Inflammatory macrophage treated with lipopolysaccharide for 1 hour (primary cell): ENCODE measurements at places on chromosomes 1 and 21.

GRCh38 chr1:171220081-171220420 is 28.2 kb upstream of the FMO1 start:
- DNase-seq = no peak

DNA sequence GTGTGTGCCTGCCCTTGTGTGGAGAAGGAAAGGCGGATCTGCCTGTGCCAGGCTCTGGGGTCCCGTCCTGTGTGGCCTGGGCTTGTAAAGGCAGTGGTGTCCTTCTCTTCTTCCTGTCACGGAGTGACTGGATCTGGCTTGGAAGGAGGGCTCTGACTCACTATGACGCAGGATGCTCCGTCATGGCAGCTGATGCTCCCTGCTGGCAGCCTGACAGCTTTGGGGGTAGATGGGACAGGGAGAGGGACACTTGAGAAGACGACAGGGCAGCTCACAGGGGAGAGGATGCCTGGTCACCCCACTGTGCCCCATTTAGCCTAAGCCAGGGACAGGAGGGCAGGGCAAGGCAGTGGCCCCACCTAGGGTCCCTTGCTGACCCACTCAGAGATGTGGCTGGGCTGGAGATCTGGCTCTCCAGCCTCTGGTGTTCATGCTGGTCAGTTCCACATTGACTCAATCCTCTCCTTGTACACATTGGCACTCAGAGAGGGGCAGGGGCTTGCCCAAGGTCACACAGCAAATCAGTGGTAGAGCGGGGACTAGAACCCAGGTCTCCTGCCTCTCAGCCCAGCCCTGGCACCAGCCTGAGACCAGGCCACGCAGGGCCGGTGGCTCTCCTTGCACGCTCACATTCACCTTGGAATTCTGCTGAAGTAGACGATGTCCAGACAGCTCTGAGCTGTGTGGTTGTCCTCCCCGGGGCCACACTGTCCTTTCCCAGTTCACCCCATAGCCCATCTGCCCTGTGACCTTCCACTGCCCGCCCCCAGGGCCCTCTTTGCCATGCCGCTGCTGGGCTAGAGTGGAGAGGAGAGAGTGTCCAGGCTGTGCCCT is 2.8 kb upstream of the FAM131C start:
- DNase-seq = no peak

DNA sequence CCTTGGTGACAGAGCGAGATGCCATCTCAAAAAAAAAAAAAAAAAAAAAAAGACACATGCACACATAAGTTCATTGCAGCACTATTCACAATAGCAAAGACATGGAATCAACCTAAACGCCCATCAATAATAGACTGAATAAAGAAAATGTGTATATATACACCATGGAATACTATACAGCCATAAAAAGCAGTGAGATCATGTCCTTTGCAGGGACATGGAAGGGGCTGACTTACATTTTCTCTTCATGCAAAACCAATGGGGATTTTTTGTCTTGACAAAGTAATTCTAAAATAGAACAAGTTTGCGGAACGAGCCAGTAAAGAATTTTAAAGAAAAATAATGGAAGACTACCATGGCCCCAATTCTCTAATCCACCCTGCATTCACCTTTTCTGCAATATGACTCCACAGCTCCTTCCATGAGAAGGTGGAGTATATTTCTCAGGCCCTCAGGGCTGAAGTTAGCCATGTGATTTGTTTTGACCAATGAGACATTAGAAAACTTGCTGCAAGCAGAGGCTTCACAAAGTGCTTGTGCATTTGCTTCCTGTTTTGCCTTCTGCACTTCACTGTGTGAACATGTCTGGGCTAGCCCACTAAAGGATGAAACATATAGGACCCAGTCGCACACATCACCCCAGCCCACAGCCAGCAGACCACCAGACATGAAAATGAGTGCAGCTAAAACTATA is 78.8 kb upstream of the NR5A2 start:
- no peak for DNase-seq

DNA sequence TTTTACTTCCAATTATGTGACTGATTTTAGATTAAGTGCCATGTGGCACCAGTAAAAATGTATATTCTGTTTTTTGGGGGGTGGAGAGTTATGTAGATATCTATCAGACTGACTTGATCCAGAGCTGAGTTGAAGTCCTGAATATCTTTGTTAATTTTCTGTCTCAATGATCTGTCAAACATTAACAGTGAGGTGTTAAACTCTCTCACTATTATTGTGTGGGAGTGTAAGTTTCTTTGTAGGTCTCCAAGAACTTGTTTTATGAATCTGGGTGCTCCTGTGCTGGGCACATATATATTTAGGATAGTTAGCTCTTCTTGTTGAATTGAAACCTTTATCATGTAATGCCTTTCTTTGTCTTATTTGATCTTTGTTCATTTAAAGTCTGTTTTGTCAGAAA is 276.5 kb upstream of the USP25 start:
- no peak for DNase-seq

- peak; percentile 45 for DNase-seq
Observed at GRCh38 chr21:32403201-32403777, 9.2 kb upstream of the EVA1C start.
